ENCODE measurements at places on chromosomes 3 and 15.

- no peak for DNase-seq
These were observed 4.1 kb downstream of the CEMIP start for GRCh38 chr15:80783260-80783659.

- peak; percentile 41 for DNase-seq
These were observed 6.8 kb upstream of the PDCD6IP start for GRCh38 chr3:33791477-33792166.

DNA sequence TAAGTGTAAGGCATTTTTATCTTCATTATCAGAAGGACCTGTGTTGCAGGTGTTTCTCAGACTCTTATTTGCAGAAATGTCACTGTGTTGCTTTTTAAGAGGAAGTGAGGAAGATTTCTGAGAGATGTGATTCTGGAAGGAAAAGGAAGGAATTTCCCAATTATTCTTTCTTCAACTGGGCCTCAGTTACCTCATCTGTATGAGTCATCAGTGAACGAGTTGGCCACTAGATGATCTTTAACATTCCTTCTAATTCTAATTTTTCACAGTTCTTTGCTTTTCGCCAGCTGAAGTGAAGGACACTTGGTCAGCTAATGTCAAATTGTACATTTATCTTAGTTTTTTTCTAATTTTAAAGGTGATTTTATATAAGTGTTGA, 28.9 kb downstream of the CLEC3B start:
- peak; percentile 87 for DNase-seq

- no peak for DNase-seq
These were observed 38.6 kb downstream of the CNTN3 start for GRCh38 chr3:74575857-74576256.

DNA sequence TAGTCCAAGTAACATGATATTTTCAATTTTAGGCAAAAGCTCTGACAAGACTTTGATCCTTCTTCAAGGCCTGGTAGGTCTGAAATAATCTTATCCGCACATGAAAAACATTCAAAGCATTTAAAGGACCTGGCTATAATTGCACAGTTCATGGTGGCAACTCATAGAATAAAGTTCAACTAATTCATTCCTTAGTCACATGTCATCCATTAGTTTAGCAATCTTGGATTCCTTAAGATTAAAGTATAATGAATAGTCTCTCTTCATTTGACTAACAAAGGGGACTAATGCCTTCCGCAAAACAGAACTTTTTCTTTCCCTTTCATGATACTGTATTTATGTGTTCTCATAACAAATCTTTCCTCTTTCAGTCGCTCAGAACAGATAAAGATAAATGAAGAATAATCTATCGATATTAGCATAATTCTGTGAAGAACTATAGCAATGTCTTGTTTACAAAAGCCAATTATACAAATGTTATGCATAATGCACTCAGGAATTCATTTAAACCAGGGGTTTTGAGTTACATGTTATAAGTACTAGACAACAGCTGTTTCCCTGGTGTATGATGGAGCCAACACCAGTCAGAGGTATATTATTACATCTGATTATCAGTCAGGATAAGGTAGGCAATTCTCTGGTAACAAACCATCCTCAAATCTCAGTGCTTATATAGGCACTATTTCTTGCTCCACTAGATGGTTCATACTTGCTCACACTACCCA, 172.5 kb downstream of the POTEB3 start:
- DNase-seq: no peak

DNA sequence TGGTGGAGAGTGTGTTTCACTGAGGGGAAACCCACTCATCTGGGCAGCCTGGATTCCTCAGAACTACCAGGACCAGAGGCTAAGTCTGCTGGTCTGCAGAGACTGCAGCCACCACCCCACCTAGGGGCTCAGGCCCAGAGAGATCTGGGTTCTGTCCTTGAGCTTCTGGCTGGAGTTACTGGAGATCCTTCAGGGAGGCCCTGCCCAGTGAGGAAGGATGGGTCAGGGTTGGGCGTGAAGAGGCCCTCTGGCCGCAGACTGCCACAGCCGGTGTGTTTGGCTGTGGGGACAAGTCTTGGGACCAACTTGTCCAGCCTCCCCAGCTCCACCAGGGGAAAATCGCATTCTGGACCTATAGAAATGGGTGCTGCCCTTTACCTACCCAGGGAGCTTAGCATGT, 235.3 kb upstream of the CBLB start:
- no peak for DNase-seq

DNA sequence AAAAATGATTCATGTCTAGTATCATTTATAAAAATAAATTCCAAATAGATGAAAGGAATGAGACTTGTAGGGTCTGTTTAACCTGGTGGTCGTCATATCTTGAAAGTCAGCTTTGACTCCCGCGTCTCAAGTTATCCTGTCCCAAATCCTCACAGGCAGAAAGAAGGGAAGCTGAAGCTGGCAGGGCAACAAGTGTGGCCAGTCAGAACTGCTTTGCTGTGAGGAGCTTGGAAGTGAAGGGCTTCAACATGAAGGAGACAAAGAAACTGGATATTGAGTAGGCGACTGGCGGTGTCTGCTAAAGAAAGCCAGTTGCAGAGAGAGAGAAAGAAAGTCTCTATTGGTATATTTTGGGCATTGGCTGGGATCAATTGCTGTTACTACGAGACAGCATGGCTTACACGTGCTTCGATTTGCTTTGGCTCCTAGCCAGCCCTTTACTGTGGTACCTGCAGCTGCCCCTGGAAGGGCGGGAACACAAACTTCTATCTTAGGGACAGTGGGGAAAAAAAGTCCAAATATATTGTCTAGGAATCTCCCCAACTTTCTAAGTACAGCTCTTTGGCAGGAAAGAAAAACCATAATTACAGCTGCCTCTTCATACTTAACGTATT, 107.2 kb downstream of the CHST2 start:
- no peak for DNase-seq

- DNase-seq: no peak
These were observed 364.9 kb downstream of the AGBL1 start for GRCh38 chr15:86444527-86444926.

DNA sequence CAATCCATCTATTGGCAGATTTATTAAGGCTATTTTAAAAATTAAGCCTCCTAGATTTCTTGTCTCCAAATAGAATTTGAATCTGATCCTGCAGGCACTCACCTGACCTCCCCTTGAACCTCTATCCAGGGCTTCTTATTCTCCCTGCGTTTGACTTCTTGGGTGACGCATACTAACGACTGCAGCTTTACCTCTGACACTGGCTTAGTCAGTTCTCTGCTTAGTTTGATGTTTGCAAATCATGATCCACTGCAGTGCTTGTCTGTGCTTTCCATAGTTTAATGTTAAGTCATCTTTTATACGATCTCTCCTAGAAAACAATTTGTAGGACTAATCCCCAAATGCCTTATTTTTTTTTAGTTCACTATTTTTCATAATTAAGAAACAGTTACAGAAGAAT, 233.1 kb downstream of the ROBO1 start:
- no peak for DNase-seq

DNA sequence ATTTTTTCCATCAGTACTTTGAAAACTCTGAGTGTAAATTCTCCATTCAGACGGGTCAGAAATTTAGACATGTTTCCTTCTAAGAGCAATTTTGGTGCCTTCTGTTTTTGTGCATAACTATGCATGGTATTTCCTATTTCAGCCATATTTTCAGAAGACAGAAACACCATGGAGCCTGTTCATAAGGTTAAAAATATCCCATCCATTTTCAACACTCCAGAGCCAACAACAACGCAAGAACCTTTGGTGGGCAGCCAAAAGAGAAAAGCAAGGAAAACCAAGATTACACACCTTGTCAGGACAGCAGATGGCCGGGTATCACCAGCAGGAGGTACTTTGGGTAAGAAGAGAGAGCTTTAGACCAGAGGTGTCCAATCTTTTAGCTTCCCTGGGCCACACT, 275.6 kb downstream of the BBX start:
- DNase-seq: peak; percentile 43

GRCh38 chr15:100601163-100601562, 821 bp downstream of the LINS1 start:
- DNase-seq: no peak

All from IMR-90 (cell line).